Tibial nerve (tissue), 4 donors: ENCODE measurements at places on chromosomes 5 and 9. TPM values are rescaled to one million over a fixed set of nuclear protein-coding genes. Genes with fewer than 3 reads are reported as not detected.

PCDHB13 gene
- 8.2 TPM for total RNA-seq

PCDHB5 gene
- 5.9 TPM for total RNA-seq

C9orf153 gene
- 1.5 TPM for total RNA-seq

NOXA1 gene
- 10.5 TPM for total RNA-seq

GRXCR2 gene
- total RNA-seq: not detected

GRCh38 chr9:109799792-109800191 is 19.8 kb downstream of the PALM2AKAP2 start:
- no peaks in the 10 kb centered on the region for H3K27me3 ChIP-seq
- H3K4me1 ChIP-seq: no peaks in the 10 kb centered on the region
- DNase-seq: no peak
- no peak overlapping the region for H3K27ac ChIP-seq
- no peak overlapping the region for H3K4me3 ChIP-seq

- no peak within 1 kb of the TSS for H3K27ac ChIP-seq
- DNase-seq: no peak
- H3K36me3 ChIP-seq: no peaks in the 10 kb centered on the region
- H3K4me3 ChIP-seq: no peak within 1 kb of the TSS
- no peaks in the 10 kb centered on the region for H3K27me3 ChIP-seq
These were observed at the start of gene FCN1 for GRCh38 chr9:134917431-134918373. Gene FCN1, minus strand, starts transcription at chr9:134917912. Its CDS starts 41 bp downstream, at chr9:134917871.

- H3K4me3 ChIP-seq: peak within 1 kb of the TSS; percentile 33
- DNase-seq: no peak
- peak within 1 kb of the TSS; percentile 71 for H3K27ac ChIP-seq
These were observed at the start of gene SH2D3C for GRCh38 chr9:127778280-127779135. Gene SH2D3C, minus strand, starts transcription at chr9:127778666. Its CDS starts 39 bp downstream, at chr9:127778627.

- no peaks in the 10 kb centered on the region for H3K36me3 ChIP-seq
- no peak for DNase-seq
- H3K27ac ChIP-seq: no peak overlapping the region
- no peaks in the 10 kb centered on the region for H3K27me3 ChIP-seq
- no peaks in the 10 kb centered on the region for H3K4me1 ChIP-seq
- no peak overlapping the region for H3K4me3 ChIP-seq
These were observed 172.8 kb downstream of the COL23A1 start for GRCh38 chr5:178417391-178417811.

DNA sequence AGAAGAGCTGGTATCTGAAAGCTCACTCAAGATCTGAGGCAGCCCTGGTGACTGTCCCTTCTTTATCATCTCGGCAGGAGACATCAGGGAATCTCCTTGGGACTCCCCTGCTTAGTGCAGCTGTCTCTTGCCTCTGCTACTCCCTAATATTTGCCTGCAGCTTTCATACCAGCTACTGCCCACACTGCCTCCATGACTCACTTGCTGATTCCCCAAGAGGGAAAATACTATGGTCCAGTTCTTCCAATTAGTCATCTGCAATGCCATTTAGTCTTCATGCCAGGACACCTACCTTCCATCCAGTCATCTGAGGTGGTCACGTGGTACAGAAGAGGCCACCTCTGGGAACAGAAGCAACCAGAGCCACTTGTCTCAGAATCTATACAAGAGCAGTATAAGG is 270.8 kb downstream of the NTRK2 start:
- H3K36me3 ChIP-seq: no peaks in the 10 kb centered on the region
- no peak for DNase-seq
- no peak overlapping the region for H3K27ac ChIP-seq

GRCh38 chr9:94212091-94212490 is 47.0 kb upstream of the ZNF169 start:
- peaks cover 3% of the 10 kb centered on the region for H3K4me1 ChIP-seq
- DNase-seq: no peak
- H3K36me3 ChIP-seq: no peaks in the 10 kb centered on the region
- no peak overlapping the region for H3K4me3 ChIP-seq
